ENCODE measurements at places on chromosomes 11 and 22.

DNA sequence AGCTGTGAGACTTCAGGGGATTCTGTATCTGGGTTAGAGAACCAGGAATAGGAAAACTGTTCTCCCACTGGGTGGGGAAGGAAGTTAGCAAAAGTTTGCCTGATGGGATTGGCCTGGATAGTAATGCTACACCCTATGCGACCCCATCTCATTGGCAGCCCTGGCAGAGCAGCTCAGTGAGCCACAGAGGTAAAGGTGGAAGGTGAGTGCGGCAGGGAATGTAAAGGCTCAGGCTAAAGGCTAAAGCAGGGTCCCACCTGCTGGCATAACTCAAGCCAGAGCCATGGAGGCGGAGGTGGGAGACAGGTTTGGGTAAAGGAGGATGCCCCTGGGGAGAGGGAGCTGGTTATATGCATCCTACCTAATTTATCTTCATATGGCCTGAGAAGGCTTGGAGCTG is 18.7 kb downstream of the SSH3 start:
- H3K4me3 ChIP-seq, result no peak overlapping the region
- H3K4me1 ChIP-seq, result peaks cover 2% of the 10 kb centered on the region
- no peaks in the 10 kb centered on the region for H3K27me3 ChIP-seq
- no peaks in the 10 kb centered on the region for H3K36me3 ChIP-seq

GRCh38 chr11:40130427-40130826 is 1329.0 kb downstream of the LRRC4C start:
- H3K4me1 ChIP-seq, result no peaks in the 10 kb centered on the region
- H3K4me3 ChIP-seq, result no peak overlapping the region
- no peak overlapping the region for H3K27ac ChIP-seq
- no peak for DNase-seq
- no peaks in the 10 kb centered on the region for H3K36me3 ChIP-seq

DNA sequence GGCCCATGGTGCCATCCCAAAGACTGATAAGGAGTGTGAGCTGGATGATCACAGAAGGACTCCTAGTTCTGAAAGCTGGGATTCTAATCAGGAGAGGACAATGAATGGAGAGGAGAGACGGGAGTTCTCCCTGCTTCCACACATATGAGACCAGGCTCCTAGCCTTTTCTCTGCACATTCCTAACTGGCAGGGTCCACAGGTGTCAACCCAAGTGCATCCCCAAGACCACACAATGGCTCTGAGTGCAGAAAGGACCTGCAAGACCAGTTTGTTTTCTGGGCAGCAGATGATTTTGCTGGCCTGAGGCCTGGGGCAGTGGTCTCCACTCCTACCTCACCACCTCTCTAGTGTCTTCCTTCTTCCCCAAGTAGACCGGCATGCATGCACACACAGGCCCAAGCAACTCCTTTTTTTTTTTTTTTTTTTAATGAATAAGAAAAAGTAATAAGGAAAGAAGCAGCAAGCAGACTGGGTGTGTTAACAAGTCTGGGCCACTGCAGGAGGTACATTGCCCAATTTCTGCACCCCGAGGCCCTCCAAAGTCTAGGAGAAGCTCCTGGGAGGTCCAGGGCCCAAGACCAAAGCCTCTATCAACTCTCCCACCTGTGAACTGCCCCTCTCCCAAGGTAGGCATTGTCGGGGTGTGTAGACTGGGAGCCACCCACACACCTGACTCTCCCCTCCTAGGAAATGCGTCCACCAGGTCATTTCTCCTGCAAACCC is 1.2 kb upstream of the TSKU start:
- H3K36me3 ChIP-seq, result no peaks in the 10 kb centered on the region
- H3K4me3 ChIP-seq, result peak overlapping the region; percentile 71
- peaks cover 3% of the 10 kb centered on the region for H3K4me1 ChIP-seq
- no peak for DNase-seq
- H3K27ac ChIP-seq, result peak overlapping the region; percentile 51
- peaks cover 41% of the 10 kb centered on the region for H3K27me3 ChIP-seq

DNA sequence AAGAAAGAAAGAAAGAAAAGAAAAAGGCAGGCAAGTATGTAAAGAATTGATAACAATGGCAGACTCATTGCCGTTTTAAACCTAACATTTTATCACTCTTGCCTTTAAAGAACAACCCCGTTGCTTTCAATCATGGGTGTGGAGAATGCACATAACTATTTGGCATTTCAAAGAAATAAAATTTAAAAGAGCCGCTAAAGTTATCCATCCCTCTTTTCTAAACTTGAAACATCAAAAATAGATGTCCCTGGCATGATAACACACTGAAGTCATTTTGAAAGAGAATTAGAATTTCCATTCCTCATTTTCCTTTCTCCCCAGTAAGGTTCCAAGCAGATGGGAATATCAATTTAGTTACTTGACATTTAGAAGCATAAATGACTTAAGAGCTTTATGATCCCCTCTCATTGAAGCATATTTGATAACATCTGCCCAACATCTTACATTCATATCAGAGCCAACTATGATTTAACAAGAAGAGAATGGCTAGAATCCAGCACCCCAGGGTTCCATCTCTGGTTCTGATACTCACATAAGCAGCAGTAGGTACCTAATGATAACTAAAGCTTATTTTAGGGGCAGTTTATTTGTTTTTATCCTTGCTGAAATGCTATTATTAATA is 529.6 kb upstream of the LRRC4C start:
- no peaks in the 10 kb centered on the region for H3K27me3 ChIP-seq
- H3K27ac ChIP-seq, result no peak overlapping the region
- DNase-seq, result peak; percentile 14
- H3K36me3 ChIP-seq, result no peaks in the 10 kb centered on the region

- H3K4me3 ChIP-seq, result no peak overlapping the region
- peaks cover 8% of the 10 kb centered on the region for H3K27me3 ChIP-seq
- no peak overlapping the region for H3K27ac ChIP-seq
- no peaks in the 10 kb centered on the region for H3K4me1 ChIP-seq
- DNase-seq, result no peak
These were observed 19.9 kb upstream of the CCDC86 start for GRCh38 chr11:60821827-60822599.

DNA sequence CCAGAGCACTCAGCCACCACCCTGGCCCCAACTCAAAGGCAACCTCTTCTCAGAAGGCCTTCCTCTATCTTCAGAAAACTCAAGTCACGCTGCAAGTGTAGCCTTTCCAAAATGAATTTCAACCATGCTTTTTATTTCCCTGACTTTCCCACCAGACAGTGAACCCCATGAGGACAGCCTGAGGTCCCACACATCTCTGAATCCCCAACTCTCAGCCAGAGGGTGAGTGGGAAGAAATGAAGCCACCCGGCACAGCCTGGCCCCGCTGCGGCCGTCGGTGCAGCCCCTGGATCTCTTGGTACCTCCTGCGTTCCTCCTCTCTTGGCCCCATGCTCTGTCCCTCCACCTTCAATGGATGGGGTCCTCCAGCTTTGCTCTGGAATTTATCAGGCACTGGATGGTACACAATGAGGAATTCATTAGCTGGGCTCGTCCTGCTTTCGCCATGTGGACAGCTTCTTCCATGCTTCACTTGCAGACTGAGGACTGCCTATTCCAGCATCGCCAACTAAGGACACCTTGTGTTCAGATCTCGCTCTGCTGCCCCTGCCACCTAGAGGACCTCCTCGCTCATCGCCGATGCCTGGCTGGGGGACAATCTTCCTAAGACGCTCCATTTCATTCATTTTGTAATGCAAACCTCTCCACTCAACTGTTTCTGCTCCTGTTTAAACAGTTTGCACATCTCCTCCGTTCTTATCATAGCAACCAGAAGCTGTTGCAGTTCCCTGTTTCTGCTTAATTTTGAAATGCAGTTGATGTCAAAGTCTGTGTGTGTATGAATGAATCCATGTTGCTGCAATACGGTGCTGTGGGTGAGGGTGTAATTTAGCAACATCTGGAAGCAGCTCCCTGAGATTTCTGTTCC is 672.1 kb downstream of the TBC1D22A start:
- no peak for DNase-seq
- no peak overlapping the region for H3K27ac ChIP-seq
- H3K27me3 ChIP-seq, result no peaks in the 10 kb centered on the region
- no peak overlapping the region for H3K4me3 ChIP-seq
- H3K36me3 ChIP-seq, result no peaks in the 10 kb centered on the region
- H3K4me1 ChIP-seq, result no peaks in the 10 kb centered on the region

DNA sequence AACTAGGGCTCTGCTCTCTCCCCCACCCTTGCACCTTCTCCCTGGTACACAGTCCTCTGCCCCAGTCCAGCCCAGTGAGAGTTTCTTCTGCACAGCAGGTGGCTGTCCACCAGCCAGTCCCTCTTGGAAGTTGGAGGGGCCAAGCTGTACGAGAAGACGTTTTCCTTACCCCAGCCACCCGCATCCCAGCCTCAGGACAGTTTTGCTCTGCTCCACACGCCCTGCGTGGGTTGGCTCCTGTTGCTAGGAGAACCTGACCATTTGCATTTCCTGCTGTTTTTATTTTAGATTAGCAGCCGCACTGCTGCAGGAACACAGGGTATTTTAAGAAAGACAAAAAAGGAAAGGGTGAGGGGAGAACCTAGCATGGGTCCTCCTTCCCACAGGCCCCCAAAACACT is 17.6 kb upstream of the NRGN start:
- no peak for DNase-seq
- no peak overlapping the region for H3K4me3 ChIP-seq
- peaks cover 52% of the 10 kb centered on the region for H3K27me3 ChIP-seq
- peaks cover 3% of the 10 kb centered on the region for H3K4me1 ChIP-seq
- no peak overlapping the region for H3K27ac ChIP-seq

DNA sequence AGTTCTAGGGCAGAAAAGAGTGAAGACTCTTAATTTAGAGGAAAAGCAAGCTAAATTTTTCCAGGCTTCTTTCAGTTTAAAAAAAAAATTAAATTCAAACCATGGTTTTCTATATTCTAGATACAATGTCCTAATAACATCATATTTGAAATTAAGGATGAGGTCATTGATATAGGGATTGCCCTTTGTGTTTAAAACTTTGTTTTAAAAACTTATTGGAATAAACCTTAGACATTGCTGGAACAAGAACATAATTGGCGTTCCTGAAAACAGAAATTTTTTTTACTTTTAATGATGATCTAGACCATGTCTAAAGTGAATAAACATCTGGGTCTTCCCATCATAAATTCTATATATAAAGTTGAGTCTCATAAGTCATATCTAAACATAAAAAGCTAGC is 859.4 kb upstream of the CHORDC1 start:
- no peaks in the 10 kb centered on the region for H3K4me1 ChIP-seq
- H3K4me3 ChIP-seq, result no peak overlapping the region
- no peaks in the 10 kb centered on the region for H3K27me3 ChIP-seq

DNA sequence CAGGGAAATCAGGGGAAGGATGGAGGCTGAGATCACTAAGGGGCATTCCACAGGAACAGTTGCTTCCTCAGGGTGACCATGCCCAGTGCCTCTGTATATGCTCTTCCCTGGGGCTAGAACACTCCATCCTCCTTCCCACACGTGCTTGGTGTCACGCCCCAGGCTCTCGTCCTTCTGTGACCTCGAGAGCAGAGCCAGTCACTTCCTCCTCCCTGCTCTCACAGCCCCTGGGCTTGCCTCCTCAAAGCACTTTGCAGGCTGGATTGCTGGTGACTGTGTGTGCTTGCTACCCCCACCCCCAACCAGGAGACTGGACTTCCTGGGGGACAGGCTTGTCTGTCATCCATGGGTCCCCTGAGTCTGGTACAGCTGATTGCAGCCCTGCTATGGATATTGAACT is 56.5 kb upstream of the AMPD3 start:
- no peak overlapping the region for H3K4me3 ChIP-seq
- no peak overlapping the region for H3K27ac ChIP-seq
- H3K27me3 ChIP-seq, result no peaks in the 10 kb centered on the region
- H3K36me3 ChIP-seq, result no peaks in the 10 kb centered on the region
- peaks cover 17% of the 10 kb centered on the region for H3K4me1 ChIP-seq

DNA sequence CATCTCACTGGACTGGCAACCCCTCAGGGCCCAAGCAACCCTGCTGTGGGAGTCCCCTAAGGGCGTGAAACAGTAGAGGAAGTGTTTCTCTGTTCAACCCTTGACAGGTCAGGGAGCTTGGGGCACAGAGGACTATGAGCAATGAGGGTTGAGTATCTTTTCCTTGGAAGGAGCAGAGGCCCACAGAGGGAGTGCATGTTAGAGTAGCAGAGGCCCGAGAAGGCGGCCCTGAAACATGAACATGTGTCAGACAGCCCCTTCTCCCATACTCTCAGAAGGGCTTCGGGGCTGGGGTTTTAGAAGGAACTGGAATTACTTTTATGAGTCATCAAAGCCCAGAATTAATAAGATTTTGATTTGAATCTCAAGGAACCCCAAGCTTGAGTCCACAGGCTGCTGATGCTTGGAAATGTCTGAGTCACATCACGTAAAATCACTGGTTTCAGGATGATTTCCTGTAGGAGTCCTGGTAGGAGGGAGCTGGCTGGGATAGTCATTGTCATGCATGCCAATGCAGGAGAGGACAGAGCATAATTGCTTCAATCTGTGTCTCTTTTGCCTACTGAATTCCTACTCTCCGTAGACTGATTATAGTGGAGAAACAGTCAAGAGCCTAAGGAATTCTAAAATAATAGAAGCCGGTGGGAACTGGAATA is 22.6 kb downstream of the C11orf71 start:
- no peaks in the 10 kb centered on the region for H3K27me3 ChIP-seq
- H3K27ac ChIP-seq, result no peak overlapping the region
- H3K36me3 ChIP-seq, result no peaks in the 10 kb centered on the region
- H3K4me1 ChIP-seq, result peaks cover 6% of the 10 kb centered on the region
- DNase-seq, result peak; percentile 85

DNA sequence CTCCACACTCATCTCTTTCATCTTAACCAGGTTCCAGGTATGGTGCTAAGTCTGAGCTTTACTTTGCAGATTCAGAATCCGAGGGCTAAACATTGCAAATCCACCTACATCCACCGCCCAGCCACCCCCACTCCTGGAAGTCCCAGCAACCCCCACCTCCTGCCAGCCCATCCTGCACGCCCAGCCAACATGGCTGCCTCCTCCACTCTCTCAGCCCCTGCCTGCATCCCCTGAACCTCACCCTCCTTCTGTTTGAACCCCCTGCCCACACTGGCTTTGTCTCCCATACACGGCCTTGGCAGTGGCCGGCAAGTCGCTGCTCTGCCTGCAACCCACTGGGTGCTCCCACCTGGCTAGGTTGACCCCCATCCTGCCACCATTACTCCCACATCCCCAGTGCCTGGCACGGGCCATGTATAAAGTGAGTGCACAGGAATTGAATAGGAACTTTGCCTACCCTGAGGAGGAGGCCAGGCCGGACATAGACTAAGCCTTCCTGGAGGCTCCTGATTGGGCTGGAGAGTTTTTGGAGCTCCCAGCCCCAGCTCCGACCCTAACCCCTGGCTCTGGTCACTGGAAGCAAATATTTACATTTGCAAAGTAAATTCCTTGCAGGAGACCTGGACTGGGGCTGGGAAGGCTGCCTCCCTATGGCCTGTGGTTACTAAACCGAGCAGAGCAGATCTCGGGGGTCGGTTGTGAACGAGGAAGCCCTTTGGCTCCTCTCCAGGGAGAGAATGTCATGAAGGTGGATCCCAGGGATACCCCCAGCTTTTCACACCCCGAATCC is 14.4 kb downstream of the EMID1 start:
- no peaks in the 10 kb centered on the region for H3K36me3 ChIP-seq
- peaks cover 8% of the 10 kb centered on the region for H3K27me3 ChIP-seq

- H3K4me3 ChIP-seq, result no peak overlapping the region
- H3K36me3 ChIP-seq, result no peaks in the 10 kb centered on the region
- H3K4me1 ChIP-seq, result no peaks in the 10 kb centered on the region
These were observed 66.6 kb upstream of the PRODH start for GRCh38 chr22:19002684-19003038.

- H3K27me3 ChIP-seq, result no peaks in the 10 kb centered on the region
- no peak overlapping the region for H3K27ac ChIP-seq
- no peaks in the 10 kb centered on the region for H3K36me3 ChIP-seq
- no peak for DNase-seq
- H3K4me1 ChIP-seq, result no peaks in the 10 kb centered on the region
These were observed 28.3 kb downstream of the ANO5 start for GRCh38 chr11:22221143-22221542.

- peaks cover 5% of the 10 kb centered on the region for H3K4me1 ChIP-seq
- no peaks in the 10 kb centered on the region for H3K36me3 ChIP-seq
- H3K4me3 ChIP-seq, result no peak overlapping the region
- H3K27ac ChIP-seq, result no peak overlapping the region
- no peak for DNase-seq
These were observed 33.5 kb downstream of the ETS1 start for GRCh38 chr11:128553662-128554362.
